ENCODE measurements at places on chromosomes 7 and 10. TPM values are rescaled to one million over a fixed set of nuclear protein-coding genes. Genes with fewer than 3 reads are reported as not detected.

GRCh38 chr10:96643920-96644319, 57.1 kb upstream of the TM9SF3 start:
- no peaks in the 10 kb centered on the region for H3K36me3 ChIP-seq
- H3K4me3 ChIP-seq, result no peak overlapping the region
- no peak overlapping the region for H3K27ac ChIP-seq
- peaks cover 33% of the 10 kb centered on the region for H3K4me1 ChIP-seq
- H3K27me3 ChIP-seq, result peaks cover under 1% of the 10 kb centered on the region

DNA sequence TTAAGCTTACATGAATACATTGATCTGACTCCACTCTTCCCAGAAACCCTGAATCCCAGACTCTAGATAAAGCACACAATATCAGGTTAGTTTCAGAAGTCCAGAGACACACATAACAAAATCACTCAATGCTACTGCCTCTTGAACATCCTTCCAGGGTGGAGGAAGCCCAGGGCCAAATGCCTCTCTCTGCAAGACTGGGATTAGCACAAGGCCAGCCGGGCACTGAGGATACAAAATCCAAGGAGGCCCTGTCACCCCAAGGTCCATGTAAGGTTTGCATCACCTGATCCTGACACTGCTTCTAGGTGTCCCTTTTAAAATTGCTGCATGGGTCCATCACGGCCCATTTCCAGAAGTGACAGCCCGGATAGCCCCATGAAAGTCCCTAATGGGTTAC, 2.6 kb upstream of the PLXNA4 start:
- peaks cover 44% of the 10 kb centered on the region for H3K4me1 ChIP-seq
- peaks cover 16% of the 10 kb centered on the region for H3K36me3 ChIP-seq
- H3K27me3 ChIP-seq, result peaks cover 45% of the 10 kb centered on the region
- H3K27ac ChIP-seq, result no peak overlapping the region
- no peak overlapping the region for H3K4me3 ChIP-seq
- DNase-seq, result no peak

The ASZ1 gene
- not detected for total RNA-seq

GRCh38 chr10:98323221-98324164, 55.5 kb upstream of the LOXL4 start:
- H3K27me3 ChIP-seq, result no peaks in the 10 kb centered on the region
- H3K4me3 ChIP-seq, result no peak overlapping the region
- no peaks in the 10 kb centered on the region for H3K4me1 ChIP-seq
- H3K36me3 ChIP-seq, result no peaks in the 10 kb centered on the region
- no peak overlapping the region for H3K27ac ChIP-seq
- no peak for DNase-seq

- H3K36me3 ChIP-seq, result no peaks in the 10 kb centered on the region
- peaks cover 3% of the 10 kb centered on the region for H3K27me3 ChIP-seq
- H3K27ac ChIP-seq, result no peak overlapping the region
Observed at GRCh38 chr7:67487316-67487715, 490.7 kb downstream of the TYW1 start.

DNA sequence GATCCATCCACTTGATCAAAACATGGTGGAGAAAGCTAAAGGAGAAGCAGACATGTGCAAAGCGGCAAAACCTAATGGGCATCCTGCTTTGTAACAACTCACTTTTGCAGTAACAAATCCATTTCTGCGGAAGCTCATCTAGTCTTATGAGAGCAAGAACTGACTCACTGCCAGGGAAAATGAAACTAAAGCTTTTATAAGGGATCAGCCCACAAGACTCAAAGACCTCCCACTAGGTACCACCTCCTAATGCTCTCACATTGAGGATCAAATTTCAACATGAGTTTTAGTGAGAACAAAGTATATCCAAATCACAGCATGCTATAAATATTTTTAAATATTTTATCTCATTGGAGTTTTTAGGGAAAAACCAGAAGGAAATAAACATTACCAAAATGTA, 120.1 kb upstream of the GNAI1 start:
- H3K27ac ChIP-seq, result no peak overlapping the region
- DNase-seq, result no peak

DNA sequence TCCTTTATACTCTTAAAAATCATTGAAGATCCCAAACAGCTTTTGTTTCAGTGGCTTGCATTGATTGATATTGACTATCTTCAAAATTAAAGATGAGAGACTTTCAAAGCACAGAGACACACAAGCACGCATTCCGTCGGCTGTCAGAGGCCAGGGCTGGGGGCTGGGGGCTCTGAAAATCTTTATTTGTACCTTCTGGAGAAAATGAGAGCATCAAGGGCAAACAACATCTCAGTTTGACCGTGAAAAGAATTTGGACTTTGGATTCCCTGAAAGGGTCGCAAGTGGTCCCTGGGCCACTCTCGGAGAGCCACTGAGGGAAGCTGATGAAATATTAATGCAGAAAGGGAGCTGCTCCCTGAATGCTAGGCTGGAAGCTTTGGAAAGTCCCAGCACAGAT, 96.4 kb downstream of the CHST15 start:
- no peak overlapping the region for H3K4me3 ChIP-seq
- H3K4me1 ChIP-seq, result peaks cover 8% of the 10 kb centered on the region
- H3K27me3 ChIP-seq, result peaks cover 24% of the 10 kb centered on the region
- no peak for DNase-seq

GRCh38 chr7:102264367-102264891, 22.2 kb upstream of the SH2B2 start:
- H3K27ac ChIP-seq, result no peak overlapping the region
- no peak overlapping the region for H3K4me3 ChIP-seq
- H3K36me3 ChIP-seq, result no peaks in the 10 kb centered on the region
- H3K27me3 ChIP-seq, result no peaks in the 10 kb centered on the region
- no peaks in the 10 kb centered on the region for H3K4me1 ChIP-seq

The PGAM1 gene
- total RNA-seq, result 517 TPM

GRCh38 chr7:8040768-8041369, 72.3 kb downstream of the GLCCI1 start:
- DNase-seq, result no peak
- peaks cover 19% of the 10 kb centered on the region for H3K4me1 ChIP-seq
- peaks cover 47% of the 10 kb centered on the region for H3K36me3 ChIP-seq
- H3K27ac ChIP-seq, result no peak overlapping the region

The UNC5B gene
- 0.05 TPM for total RNA-seq

GRCh38 chr10:131841661-131842139, 59.1 kb upstream of the PPP2R2D start:
- peaks cover 2% of the 10 kb centered on the region for H3K27me3 ChIP-seq
- no peaks in the 10 kb centered on the region for H3K36me3 ChIP-seq
- H3K4me1 ChIP-seq, result no peaks in the 10 kb centered on the region
- H3K4me3 ChIP-seq, result no peak overlapping the region

DNA sequence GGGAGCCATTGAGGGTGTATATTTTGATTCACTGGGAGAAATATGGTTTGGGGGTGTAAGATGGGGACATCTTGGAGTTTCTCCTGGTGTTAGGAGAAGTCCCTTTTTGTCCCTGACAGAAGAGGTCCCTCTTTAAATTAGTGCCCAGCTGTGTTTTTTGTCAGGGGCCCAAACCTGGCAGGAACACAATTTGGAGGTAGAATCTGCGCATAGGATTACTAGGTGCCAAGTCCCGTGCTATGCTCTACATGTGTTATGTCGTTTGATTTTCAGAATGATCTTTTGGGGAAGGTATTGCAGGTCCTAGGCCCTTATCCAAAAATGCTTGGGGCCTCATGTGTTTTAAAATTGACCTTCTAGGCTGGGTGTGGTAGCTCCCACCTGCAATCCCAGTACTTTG, 36.8 kb upstream of the HABP2 start:
- H3K4me3 ChIP-seq, result no peak overlapping the region
- H3K4me1 ChIP-seq, result no peaks in the 10 kb centered on the region
- H3K27me3 ChIP-seq, result peaks cover 7% of the 10 kb centered on the region
- no peaks in the 10 kb centered on the region for H3K36me3 ChIP-seq

The ZNF804B gene
- total RNA-seq, result not detected

The OR2A1 gene
- not detected for total RNA-seq

DNA sequence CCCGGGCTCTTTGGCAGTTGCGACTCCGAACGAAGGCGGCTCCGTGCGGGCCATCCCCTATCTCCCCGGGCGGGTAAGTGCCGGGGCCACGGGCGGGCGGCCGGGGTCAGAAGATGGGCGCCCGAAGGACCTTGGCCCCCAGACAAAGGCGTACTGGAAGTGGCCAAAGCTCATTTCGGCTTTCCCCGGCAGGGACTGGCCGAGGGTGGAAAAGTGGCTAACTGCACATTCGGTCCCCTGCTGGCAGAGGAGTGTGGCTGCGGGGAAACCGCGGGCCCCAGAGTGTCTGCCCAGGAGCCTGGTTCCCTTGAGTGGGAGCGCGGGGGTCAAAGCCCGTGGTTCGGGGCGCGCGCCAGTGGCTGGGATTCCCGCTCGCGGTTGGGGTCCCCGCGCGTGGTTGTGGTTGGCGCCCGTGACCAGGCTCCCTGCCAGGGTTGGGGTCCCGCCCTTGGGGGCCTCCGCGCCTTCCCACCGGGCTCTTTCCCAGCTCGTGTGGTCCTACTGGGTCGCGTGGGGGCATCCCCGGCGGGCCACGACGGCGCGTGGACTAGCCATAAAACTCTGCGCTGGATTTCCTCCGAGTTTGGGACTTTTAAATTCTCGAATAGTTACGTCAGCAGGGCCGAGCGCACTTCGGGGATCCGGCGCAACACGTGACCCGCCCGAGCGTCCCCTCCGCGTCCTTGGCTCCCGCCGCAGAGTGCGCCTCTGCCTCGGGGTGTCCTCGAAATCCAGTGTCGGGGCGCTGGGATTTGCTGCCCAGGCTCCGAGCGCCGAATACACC, 124.4 kb downstream of the TACC2 start:
- H3K4me1 ChIP-seq, result no peaks in the 10 kb centered on the region
- no peak overlapping the region for H3K4me3 ChIP-seq
- no peak for DNase-seq
- no peak overlapping the region for H3K27ac ChIP-seq

- DNase-seq, result no peak
- H3K36me3 ChIP-seq, result peaks cover 4% of the 10 kb centered on the region
- H3K27ac ChIP-seq, result no peak overlapping the region
- H3K4me1 ChIP-seq, result peaks cover 7% of the 10 kb centered on the region
Observed at GRCh38 chr7:157885140-157885539, 548.3 kb downstream of the DNAJB6 start.

All from activated CD8-positive, alpha-beta T cell treated with anti-CD3 and anti-CD28 coated beads, Interleukin-2, amount 10 ng/mL, durations not matched to agents 7 days and 5 days (primary cell).